T follicular helper cell (primary cell): ENCODE measurements at places on chromosomes 2 and 18.
A peak's percentile ranks its signal among the peaks of the same experiment; 100 is the strongest.

DNA sequence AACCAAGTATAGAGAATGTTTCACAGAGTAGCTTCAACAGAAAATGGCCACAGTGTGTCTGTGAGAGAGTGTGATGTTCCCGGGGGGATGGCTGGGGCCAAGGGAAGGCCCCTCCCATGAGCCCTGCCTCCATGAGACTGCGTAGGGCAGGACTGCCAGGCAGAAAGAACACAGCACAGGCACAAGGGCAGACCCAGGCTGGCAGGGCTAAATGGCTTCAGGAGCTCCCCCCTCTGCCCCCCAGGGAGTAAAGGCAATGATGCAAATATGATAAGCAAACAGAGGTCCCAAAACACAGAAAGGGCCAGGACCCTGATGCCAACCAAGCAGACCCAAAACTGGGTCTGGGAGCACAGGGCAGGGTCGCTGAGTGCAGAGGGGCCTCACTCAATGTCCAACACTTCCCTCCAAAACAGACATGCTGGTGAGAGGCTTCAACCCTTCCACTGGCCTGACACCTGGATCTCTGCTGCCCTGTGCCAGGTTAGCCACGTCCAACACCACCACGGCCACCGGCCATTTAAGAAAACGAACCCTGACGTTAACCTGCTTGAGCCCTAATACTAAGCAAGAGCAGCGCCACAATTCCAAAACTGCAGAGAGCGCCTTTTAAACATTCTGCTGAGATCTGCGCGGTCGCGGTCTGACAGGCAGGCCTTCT, 90.3 kb downstream of the HDAC4 start:
- DNase-seq: no peak

DNA sequence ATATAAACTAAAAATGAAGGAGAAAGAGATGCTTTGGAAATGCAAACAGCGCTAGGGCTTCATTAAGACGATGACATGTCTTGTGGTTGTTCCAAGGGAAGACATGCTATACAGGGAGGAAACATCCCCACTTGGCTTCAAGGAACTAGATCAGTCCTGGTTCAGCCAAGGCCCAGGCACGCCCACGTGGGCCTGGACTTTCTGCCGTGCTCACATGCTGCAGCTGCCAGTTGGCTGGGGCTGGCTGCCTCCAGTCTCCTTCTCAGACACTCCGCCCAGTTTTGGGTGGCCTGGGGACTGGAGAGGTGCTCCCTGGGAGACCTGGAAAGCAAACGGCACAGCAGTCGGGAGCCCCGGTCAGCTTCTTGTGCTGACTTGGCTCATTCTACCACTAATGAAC, 109.6 kb downstream of the GLI2 start:
- no peak for DNase-seq

GRCh38 chr2:15771124-15771523, 169.2 kb upstream of the MYCN start:
- DNase-seq: no peak

GRCh38 chr2:85259101-85259590, 68.6 kb downstream of the TGOLN2 start:
- no peak for DNase-seq

- DNase-seq: peak; percentile 80
These were observed 128.0 kb downstream of the NFATC1 start for GRCh38 chr18:79523736-79524180.

DNA sequence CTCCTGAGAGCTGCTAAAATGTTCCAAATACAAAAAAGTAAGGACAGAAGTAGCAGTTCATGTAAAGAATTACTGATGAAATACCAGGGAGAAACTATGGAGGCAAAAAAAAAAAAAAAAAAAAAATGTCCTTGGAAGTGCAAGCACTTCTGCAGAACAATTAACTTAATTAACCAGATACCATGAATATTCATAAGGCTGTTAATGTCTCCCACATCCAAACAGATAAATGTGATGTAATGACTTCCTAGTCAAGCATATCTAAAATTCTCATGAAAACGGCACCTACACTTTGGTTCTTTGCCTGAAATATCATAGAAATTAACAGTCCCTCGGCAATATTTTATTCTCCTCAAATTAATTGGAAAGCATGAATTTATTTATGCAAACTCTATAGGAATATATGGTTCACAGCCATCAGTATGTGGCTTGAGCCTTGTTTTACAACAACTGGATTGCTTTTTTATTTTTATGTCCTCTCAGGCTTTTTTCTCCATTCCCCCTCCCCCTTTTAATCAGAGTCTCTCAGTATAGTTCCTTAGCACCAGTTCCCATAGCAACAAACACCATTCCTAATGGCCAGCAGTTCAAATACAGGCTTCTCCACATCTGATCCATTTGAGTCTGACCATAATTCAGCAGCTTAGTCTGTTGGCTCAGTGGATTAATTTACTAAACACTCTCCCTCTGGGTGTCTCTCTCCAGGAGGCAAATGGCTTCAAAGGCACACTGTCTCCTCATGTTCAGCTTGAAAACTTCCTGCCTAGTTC, 97.1 kb downstream of the ITGA4 start:
- no peak for DNase-seq

- DNase-seq: no peak
These were observed 43.2 kb upstream of the FHL2 start for GRCh38 chr2:105442056-105442455.

GRCh38 chr2:130829015-130829414, 7.7 kb upstream of the ARHGEF4 start:
- DNase-seq: no peak

- no peak for DNase-seq
These were observed 69.3 kb downstream of the INPP5D start for GRCh38 chr2:233129351-233129978.

GRCh38 chr2:68103030-68103708, 40.4 kb upstream of the C1D start:
- no peak for DNase-seq

- no peak for DNase-seq
These were observed 21.6 kb upstream of the AGFG1 start for GRCh38 chr2:227450311-227450841.

DNA sequence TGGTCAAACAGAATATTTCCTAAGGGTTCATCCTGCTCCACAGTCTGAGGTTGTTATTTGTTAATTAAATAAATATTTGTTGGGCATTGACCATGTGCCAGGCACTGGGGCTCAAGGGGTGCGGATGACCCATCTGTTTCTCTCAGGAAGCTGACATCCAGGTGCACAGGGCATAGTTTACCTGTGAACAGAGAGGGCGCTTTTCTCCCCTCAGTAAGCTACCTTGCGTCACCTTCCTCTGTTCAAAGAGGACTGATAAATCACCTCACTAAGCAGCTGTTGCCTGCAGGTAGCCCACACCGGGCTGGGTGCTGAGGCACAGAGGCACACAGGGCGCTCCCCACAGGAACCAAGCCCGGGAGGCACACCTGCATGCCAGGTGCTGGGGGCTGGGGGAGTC, 41.6 kb downstream of the SH3RF3 start:
- no peak for DNase-seq

GRCh38 chr2:234905547-234906265, 46.1 kb upstream of the SH3BP4 start:
- DNase-seq: no peak
